ENCODE measurements at places on chromosomes 4 and X.
A peak's percentile ranks its signal among the peaks of the same experiment; 100 is the strongest.

GRCh38 chr4:184012937-184013336 lies 107.8 kb downstream of the STOX2 start:
- no peak for DNase-seq

DNA sequence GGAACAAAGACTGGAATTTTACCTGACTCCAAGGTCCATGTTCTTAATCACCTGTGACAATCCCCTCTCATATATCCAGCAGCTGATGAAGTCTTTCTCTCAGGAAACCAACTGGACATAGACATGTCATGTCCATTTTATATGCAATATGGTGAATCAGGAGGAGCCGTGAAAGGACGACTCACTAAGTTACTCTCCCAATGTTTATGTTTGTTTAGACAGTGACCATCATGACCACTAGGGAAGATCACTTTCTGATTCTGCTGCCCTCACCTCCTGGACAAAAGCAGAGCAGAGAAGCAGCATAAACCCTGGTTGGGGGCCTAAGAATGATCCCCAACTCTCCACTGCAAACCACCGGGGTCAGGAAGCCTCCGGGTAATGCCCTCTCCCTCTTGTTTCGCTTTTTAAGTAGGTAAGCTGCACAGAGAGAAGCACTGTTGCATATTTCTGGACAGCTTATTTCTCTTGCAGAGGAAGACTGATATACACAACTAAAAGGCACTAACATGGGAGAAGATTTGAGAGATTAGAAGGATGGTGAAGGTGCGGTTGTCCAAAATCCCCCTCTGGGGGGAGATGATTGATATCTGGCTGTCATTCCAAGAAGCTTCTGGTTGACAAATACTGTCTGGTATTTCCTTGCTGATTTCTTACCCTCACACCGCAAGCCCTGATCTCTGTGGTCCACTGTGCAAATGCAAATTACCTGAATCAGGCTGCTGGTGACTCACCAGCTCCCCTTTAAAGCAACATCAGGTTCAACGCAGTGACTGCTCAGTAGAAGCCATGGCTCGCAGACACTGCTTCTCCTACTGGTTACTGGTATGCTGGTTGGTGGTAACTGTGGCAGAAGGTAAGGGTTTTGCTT lies at the start of gene ODAPH:
Gene ODAPH (plus strand): TSS at position 773 of the 871 bp plus-strand sequence. CDS start 17 bp downstream, at position 790.
- peak; percentile 8 for DNase-seq

- no peak for DNase-seq
Observed at GRCh38 chrX:36431819-36432218, 512.3 kb downstream of the CFAP47 start.

GRCh38 chrX:77087529-77088169 lies 359.5 kb upstream of the FGF16 start:
- DNase-seq = no peak

- DNase-seq = peak; percentile 38
Observed at GRCh38 chrX:12894074-12895030, 12.1 kb upstream of the TLR8 start.

DNA sequence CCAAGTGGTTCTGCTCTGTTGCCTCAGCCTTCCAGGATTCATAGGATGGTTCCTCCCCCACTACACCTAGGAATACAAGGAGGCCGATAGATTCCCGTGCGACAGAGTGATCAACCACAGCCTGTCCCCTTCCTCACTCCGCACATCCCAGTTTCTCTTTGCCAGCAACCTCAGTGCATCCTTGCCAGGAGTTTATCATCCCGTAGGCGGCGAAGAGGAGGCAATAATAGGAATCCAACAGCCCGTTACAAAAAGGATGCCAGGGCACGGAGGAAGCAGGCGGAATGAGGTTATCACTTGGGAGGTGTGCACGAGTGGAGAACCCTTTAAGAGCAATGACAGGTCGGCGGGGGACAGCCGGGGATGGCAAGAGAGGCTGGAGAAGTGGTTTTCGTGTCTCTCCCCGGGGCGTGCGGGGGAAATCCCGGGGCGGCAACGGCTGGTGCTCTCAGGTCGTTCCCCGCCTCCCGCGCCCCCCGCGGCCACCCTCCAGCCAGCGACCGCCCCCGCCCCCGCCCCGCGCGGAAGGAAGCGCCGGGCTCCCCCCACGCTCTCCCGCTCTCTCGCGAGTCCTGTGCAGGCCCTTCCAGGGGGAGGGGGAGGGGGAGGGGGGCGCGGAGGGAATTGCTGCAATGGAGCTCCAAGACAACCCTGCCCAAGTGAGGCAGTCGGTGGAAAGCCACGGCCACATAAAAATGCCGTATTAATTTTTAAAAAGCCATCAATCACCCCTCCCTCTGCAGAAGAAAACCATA lies 1.6 kb downstream of the PPP3CA start:
- peak; percentile 68 for DNase-seq

GRCh38 chrX:148535639-148536038 lies 35.2 kb downstream of the AFF2 start:
- DNase-seq = no peak

DNA sequence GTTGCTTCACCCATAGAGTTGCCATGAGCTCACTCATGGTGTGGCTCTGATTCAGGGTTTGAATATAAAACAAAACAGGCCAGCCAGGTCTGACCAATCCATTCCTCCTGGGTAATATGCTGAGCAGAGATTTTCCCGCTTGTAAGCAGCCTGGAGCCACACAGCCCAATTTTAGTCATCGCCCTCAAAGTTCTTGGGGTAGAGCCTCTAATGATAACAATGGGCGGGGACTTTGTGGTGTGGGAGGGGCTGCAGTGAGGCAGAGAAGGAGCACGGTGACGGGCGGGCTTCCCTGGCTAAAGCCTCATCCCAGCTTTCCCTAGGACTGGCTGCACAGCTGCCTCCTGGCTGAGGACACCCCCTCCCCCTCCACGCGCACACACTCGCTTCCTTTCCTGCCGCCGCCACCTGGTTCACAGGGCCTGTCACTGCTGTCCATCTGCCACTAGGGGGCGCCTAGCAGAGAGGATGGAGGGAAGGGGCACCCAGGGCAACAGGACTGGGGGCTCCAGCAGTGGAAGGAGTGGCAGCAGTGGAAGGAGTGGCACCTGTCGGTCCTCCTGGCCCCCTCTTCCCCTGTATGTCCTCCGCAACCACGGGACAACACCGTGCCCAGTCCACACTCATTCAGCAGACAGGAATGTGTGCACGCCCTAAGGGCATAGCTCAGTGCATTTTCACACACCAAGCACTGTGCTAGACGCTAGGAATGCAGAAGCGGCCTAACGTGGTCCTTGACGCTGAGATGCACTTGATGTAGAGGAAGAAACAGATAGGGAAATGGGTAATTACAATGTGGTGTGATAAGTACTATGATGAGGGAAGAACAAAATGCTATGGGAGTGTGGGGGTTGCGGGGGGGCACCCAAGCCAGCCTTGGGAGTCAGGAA lies 26.8 kb downstream of the PRPS1 start:
- DNase-seq = peak; percentile 71

DNA sequence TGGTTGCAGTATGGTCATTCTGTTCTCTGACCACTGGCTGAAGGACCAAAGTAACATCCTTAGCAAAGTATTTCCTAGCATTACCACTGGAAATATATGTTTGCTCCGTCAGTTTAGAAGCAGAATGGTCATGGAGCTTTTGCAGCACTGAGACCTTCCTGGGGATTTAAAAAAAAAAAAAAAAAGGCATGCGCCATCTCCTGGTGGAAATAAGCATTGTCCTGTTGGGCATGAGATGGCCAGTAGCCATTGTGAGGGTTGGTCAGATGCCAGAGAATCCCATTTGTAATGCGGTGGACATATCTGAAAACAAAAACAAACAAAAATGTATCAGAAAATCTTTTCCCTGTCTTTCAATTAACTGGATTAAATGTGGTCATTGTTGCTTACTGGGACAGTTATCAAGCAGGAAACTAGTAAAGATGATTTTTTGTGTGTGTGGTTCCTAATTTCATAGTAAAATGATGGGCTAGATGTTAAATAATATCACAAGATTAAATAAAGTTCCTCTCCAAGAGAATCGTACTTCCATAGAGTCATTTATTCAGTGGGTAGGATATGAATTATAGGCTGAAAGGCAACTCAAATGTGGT lies 139.6 kb downstream of the SOWAHB start:
- no peak for DNase-seq

DNA sequence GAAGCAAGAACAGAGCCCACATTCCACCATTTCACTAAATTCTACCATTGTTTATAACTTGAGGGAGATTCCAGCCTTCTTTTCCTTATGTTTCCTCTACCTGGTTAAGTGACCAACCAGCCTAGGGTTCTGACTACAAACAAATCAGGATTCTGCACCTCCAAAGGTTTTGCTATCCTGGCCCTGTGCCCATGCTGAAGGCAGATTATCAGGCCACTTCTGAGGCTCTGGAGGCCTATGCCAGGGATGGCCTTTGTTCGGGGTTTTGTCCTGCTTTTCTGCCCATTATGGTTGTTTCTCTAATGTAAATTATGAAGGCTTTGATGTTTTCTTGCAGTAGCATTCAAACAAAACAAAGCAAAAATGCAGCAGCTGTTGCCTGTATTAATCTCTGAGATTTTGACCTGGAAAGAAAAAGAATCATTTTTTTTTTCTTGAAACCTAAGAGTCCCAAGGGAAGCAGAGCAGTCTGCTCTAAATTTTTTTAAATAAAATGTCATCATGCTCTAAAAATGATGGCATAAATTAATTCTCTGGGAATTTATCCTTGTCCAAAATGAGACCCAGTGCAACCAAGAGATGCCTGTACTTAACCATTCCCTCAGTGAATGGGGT lies 55.6 kb downstream of the RNF150 start:
- no peak for DNase-seq

DNA sequence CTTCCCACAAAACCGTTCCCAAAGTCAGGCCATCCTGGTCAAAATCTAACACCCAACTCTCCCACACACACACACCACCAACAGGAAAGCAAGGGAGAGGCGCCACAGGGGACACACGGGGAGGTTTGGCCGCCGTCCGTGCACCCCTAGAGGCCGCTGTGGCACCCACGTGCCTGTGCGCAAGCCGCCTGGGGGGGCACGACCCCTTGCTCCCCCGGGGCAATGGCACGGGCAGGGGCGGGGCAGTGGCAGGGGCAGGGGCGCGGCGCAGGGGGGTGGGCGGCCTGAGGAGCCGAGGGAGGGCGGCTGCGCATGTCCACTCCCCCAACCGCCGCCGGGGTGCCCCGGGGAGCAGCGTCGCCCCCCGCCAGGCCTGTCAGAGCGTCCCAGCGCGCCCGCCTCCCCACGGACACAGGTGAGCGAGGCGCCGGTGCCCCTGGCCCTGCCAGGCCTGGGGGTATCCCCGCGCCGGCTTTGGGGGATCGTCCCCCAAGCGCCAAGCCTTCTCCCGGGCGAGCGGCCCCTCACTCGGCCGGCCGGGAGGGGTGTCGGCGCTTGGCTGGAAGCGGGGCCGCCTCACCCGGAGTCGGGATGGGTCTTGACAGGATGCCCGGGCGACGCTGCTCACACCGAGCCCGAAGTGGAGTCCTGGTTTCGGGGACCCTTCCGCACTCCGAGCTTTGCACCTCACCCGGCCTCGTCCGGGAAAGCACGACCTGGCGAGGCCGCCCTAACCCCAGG lies at the start of gene ERAS:
Gene ERAS (plus strand): TSS at position 379 of the 741 bp plus-strand sequence. CDS start 2,611 bp downstream, outside the sequence.
- no peak for DNase-seq

DNA sequence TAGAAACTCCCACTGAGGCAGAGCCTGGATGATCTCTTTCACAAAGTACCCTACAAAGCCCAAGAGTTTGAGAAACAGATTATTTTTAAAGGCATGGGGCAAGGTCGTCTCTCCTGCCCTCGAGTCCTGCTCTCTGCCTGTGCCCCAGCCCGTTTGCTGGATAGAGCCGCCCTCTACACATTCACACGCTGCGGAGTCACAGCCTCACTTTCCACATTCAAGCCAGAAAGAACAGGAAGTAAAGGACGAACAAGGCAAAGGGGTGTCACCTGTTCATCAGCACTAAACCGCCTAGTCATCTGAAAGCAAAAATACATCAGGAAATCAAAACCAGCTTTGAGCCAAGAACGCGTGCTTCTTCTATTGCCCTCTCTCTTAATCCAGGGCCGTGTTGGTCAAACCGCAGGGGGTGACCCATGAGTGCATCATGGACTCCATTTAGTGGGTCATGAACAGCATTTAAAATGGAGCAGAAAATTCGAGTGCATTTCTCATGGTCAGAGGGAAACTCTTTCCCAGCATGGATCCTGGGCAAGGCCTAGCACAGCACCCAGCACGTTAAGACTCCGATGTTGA lies 83.4 kb downstream of the PHKA2 start:
- no peak for DNase-seq

DNA sequence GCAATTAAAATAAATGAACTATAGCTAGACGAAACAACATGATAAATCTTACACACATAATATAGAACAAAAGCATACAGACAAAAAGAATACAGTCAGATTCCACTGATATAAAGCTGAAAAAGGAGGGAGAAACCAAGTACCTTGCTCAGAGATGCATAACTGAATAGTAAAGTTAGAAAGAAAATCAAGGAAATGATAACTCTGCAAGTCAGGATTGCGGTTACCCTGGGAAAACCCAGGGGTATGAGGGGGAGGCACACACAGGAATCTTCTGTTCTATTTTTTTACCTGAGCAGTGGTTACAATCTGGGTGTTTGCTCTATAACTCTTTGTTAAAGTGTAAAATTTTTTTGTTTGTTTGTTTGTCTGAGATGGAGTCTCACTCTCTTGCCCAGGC lies 209.1 kb downstream of the CBR4 start:
- no peak for DNase-seq

GRCh38 chrX:13990126-13990800 lies 39.4 kb downstream of the GEMIN8 start:
- no peak for DNase-seq

- no peak for DNase-seq
Observed at GRCh38 chrX:8084006-8084405, 87.1 kb downstream of the VCX2 start.

DNA sequence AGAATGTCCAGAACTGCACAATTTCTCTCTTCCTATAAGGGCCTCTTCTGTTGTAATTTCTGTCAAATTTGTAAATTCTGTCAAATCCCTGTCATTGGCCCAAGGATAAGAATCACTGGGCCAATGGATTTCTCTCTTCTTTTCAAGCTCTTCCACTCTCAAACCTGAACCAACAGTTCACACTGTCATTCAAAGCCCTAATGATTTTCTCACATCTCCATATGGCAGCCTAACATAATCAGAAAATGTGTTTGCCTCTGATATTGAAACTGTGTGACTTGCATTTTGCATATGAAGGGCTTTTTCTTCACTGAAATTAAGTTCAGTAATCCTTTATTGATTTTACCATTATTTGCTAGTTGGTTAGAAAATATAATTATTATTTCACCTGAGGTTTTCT lies 1349.1 kb downstream of the FSTL5 start:
- DNase-seq = no peak

- no peak for DNase-seq
Observed at GRCh38 chrX:97332963-97333362, 449.3 kb downstream of the RPA4 start.

- DNase-seq = no peak
Observed at GRCh38 chr4:121449416-121449815, 68.6 kb upstream of the QRFPR start.

- no peak for DNase-seq
Observed at GRCh38 chrX:123303429-123303828, 119.4 kb downstream of the GRIA3 start.

DNA sequence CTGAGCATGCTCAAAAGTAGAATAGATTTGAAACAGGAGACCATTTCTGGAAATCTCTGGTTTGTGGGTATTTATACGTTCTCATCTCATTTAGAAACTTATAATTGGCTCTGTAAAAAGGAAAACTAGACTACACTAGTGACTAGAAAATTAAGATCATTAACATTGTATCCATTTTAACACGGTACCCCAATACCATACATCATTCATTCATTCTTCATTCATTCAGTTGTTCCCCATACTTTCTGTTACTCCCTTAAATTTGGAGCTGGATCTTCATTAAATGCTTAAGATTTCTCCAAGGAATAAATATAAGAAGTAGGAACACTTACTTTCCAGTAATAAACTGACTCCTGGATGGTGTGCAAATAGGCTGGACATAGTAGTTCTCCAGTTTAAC lies 1.3 kb downstream of the ARSJ start:
- DNase-seq = no peak
